ENCODE measurements at places on chromosomes 1 and 21. TPM values are rescaled to one million over a fixed set of nuclear protein-coding genes. Genes with fewer than 3 reads are reported as not detected.

Gene TMEM81
- 4.5 TPM for polyA plus RNA-seq

- DNase-seq, result no peak
These were observed 21.5 kb downstream of the DHCR24 start for GRCh38 chr1:54865238-54866073.

Gene MTARC2
- 47.1 TPM for polyA plus RNA-seq

Gene FAM229A
- 4.3 TPM for polyA plus RNA-seq

Gene CCDC185
- 0.06 TPM for polyA plus RNA-seq

DNA sequence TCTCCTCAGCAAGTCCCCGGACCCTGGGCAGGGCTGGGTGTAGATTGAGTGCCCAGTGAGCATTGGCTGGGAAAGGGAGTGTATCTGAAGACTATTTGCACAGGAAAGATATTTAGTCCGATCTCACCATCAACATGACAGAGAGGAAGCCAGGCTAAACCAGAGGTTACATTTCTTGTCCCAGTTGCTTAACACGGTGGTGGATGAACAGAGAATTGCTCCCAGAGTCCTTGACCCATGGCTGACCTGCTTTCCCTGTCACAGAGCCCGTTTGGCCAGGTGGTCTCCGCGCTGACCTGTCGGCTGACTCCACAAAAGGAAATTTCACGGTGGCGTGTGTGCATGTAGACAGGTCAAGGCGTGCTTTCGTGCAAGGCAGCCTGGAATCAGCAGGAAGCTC lies 83.5 kb downstream of the BEND5 start:
- no peak for DNase-seq

DNA sequence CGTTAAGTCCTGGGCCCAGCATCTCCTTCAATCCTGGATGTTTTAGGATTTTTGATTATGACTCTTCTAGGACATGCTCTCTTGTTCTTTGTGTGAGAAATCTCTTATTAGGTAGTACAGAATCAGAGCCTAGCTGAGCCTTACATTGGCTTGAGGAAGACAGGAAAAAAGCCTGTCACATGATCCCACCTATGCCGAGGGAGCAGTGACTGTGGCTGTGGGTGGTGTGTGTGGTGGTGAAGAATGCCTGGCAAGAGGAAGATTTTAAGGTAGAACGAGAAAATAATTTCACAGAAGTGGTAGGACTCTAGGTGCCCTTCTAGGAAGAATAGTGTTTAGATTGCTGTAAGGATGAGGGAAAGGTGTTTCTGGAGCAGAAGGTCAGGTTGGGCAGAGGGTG lies 449.5 kb upstream of the PROX1 start:
- no peak for DNase-seq

Gene S100A3
- polyA plus RNA-seq, result not detected

All from right renal cortex interstitium (tissue), 3 donors.